LHCN-M2 (cell line): ENCODE measurements at places on chromosomes 5 and 9. TPM values are rescaled to one million over a fixed set of nuclear protein-coding genes. Genes with fewer than 3 reads are reported as not detected.

Gene PPP2R2B
- 0.75 and 1.0 TPM in 2 replicates for total RNA-seq

DNA sequence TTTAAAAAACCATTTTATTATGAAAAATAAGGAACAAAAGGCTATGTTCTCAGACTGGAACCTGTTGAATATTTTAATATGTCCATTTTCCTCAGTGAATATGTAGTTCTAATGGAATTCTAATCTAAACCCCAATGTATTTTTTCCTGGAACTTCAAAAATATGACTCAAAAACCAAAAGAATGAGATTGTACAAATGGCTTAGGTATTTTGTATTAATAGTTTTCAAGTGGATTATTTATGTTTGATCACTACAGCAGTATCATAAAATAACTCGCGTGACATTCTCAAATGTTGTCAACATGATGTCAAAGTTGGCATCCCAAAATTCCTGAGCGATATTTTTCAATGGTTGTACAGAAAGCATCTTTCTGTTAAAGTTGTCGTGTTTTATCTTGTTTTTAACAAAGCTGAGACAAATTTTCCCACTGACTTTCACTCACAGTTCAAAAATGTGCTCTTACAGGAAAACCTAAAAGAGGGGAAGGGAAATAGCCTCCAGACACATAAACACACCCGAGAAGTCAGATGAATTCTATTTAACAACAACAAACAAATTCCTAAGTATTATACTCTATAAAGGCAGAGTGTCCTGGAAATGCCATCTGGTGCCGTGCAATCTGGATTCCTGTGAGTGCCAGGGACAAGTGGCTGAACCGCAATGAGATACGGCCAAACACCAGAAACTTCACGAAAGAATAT, 68.1 kb upstream of the TAS2R1 start:
- peak; percentile 25 for DNase-seq

DNA sequence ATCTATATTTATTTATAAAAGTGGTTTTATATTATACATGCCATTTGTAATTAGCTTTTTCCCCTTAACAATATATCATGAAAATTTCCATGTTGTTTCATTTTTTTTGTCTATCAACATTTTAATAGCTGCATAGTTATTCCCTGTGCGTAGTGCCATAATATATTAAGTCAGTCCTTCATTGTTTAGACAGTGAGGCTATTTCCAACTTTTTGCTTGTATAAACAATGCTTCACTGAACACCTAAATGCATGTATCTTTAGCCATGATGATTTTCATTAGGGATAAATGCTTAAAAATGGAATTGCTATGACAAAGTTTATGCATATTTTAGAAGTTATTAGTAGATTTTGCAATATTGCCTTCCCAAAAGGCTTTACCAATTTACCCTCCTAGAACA, 80.7 kb upstream of the STC2 start:
- no peak for DNase-seq

DNA sequence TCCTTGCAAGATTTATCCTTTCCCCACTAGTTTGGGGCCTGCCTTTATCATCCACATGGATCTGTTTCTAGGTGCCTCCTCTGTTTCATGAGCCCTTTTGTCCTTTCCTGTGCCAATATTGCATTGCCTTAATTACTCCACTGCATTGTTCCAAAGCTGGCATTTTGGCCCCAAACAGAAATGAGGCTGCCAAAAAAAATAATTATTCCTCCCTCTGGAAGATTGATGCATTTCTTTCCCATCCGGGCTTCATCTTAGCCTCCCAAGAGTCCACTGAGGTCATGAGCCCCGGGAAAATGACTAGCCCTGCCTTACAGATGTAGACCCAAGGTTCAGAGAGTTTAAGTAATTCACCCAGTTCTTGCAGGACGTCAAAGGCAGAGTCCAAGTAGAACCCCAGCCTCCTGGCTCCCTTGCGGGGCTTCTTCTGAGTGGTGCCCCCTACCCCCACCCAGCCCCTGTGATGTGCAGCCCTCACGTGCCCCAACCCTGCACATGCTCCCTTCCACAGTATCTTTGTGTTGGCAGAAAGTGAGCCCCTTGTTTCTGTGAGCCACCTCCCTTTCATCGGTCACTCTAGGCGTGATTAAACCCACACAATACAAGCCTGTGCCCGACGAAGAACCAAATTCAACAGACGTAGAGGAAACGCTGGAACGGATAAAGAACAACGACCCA, 62.1 kb downstream of the TMOD1 start:
- DNase-seq: no peak

Gene AGXT2
- total RNA-seq: not detected in 2 replicates

Gene SLC9A3
- total RNA-seq: 4.2 and 4.4 TPM in 2 replicates

DNA sequence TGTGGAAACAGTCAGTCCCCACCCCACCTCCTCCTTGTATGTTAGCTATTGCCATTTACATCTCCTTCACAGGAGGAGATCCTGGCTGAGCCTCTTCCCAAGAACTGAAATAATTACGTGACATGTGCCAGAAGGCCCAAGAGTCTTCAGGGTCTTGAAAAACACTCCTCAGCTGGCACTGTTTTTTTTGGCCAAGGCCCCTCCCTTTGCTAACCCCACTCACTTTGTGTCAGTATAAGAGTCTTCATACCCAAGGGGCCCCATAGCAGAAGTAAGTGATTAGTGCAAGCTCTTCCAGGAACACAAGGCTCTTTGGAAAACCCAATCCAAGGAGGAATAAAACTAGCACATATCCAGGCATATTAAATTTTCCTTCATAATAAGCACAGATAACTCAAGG, 5.7 kb upstream of the LARP1 start:
- no peak for DNase-seq

Gene ELAVL2
- total RNA-seq: 4.4 and 7.5 TPM in 2 replicates

DNA sequence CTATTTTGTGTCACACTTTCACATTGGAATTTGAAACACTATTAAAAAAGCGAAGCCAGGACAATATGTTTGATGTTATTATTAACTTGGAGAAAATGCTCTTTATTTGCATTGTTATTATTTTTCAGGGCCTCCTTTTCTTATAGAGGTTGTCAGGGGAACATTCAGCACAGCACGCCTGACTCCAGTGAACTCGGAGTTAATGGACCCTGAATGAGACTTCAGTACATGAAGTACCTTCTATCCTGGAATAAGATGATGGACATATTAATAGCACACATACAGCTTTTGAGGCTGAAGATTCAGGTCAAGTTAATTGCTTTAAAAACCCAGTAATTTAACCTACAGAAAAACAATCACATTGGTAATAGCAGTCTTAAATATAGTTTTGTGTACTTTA, 652.9 kb downstream of the SEMA5A start:
- DNase-seq: no peak

DNA sequence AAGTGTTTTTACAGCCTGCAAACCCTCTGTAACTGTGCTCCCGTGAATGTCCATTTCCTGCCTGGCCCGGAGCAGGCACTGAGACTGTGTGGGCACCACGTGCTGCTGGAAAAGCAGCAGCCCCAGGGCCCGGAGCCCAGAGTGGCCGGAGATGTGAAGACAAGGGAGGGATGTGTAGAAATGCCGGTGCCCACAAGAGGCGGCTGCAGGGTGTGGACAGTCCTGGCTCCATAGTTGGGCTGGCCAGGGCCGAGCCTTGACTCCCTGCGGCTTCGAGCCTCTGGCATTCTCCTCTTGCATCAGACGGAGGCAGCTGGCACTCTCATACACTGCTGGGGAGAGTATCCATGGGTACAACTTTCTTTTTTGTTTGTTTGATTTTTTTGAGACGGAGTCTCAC, 13.2 kb upstream of the GFPT2 start:
- DNase-seq: peak; percentile 63

- peak; percentile 54 for DNase-seq
Observed at GRCh38 chr9:129989740-129990139, 53.2 kb downstream of the FNBP1 start.

DNA sequence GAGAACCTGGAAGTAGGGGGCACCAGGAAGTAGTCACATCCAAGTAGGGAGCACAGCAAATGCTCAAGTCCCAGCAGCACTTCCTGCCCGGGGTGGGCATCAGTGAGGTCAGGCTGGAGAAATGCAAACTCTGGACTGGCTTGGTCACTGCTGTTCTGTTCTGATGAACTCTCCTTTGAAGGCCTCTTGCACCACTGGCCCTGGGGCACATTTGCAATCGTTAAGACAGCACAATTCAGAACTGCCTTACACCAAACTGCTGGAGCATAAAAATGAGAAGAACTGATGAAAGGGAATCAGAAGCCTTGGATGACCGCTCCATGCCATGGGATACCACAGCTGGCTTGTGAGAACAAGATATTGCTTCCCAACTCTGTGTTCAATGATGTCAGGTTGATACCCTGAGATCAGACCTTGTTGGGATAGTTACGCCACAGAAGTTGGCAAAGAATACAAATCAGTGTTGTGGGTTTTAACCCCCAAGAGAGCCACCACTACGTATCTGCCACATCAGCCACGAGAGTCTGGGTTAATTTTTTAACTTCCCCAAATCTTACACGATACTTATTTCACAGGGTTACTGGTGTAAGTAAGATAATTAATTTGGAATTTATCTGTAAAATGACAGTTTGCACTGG, 42.3 kb upstream of the ZSWIM6 start:
- no peak for DNase-seq

Gene OR13C4
- total RNA-seq: not detected in 2 replicates

DNA sequence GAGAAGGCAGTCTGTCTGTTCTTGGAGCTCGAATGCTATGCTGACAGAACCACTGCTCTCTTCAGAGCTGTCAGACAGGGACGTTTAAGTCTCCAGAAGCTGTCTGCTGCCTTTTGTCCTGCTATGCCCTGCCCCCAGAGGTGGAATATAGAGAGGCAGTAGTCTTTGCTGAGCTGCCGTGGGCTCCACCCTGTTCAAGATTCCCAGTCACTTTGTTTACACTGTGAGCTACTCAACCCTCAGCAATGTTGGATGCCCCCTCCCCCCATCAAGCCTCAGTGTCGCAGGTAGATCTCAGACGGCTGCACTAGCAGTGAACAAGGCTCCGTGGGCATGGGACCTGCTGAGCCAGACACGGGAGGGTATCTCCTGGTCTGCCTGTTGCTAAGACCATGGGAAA, 344.2 kb downstream of the TMEM161B start:
- DNase-seq: no peak

DNA sequence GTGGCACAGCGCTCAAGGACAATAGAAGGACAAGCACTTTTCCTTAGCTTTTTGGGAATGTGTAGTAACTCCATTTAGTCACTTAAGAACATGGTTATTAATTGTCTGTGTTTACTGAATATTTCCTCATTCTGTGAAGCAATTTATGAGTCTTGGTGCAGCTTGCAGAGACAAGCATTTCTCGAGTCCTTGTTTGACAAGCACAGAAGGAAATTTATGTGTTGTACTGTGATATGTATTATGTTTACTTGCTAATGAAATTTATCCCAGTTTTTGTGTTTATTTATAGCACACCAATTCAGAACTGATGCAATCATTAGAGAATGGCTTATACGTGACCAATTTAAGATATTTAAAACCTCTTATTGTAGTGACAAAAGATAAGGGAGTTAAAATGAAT, 168.6 kb downstream of the PRELID2 start:
- DNase-seq: no peak

Gene SLC25A2
- total RNA-seq: 0.17 TPM in 1 of 2 replicates, not detected in the other

GRCh38 chr9:5453004-5453403, 2.7 kb downstream of the CD274 start:
- DNase-seq: no peak

Gene FGF10
- total RNA-seq: 0.46 and 1.3 TPM in 2 replicates

GRCh38 chr9:37593883-37594448, 1.6 kb upstream of the TOMM5 start:
- DNase-seq: no peak

Gene ACTBL2
- total RNA-seq: not detected in 2 replicates

- no peak for DNase-seq
Observed at GRCh38 chr5:156466871-156467270, 139.9 kb downstream of the SGCD start.

DNA sequence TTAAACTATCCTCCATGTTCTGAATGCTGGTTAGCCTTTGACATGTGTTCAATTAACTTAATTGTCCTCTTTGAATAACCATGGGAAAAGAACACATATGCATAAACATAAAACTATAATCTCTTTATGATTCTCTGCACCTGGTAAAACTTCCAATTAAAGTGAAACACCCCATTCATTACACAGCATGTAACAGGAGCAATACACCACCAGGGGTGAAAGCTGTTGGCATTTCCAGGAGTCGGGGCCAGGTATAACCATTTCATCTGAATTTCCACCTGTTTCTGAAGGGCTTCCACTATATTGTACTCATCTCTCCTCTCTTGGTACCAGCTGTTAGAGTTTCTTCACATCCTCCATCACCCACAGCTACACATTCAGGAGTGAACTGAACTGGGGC, 303.8 kb downstream of the EDIL3 start:
- DNase-seq: no peak

Gene HMGCS1
- total RNA-seq: 10.3 and 17.6 TPM in 2 replicates

DNA sequence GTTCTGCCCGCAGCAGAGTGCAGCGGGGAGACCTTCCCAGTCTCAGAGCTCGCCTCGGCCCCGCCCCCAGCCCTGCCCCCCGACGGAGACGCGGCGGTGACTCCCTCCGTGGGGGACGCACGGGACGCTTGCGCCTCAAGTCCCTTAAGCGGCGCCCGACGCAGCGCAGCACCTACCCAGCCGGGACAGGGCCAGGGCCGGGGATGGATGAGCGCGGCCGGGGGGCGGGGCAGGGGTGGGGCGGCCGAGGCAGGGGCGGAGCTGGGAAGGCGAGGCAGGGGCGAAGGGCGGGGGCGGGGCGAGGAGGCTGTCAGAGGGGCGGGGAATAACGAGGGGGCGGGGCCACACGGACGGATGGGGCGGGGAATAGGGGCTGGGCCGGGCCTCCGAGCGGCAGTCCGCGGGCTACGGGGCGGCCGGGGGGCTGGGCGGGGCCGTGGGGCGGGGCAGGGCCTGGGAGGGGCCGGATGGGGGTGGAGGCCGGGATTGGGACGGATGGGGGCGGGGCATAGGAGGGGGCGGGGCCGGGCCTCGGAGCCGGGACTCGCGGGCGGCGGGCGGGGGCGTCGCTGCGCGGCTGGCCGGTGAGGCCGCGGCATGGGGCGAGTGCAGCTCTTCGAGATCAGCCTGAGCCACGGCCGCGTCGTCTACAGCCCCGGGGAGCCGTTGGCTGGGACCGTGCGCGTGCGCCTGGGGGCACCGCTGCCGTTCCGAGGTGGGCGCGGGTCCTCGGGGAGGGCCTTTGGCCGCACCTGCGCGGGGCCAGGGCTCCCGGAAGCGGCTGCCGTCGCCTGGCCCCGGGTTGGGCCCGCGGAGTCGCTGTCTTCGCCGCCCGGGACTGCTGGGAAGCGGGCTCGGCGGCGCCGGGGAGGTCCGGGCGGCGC, at the start of gene ARRDC1:
Gene ARRDC1 (plus strand): TSS at position 566 of the 884 bp plus-strand sequence. CDS start 32 bp downstream, at position 598.
- DNase-seq: peak; percentile 87

- no peak for DNase-seq
Observed at GRCh38 chr9:114230068-114230467, 74.7 kb downstream of the COL27A1 start.

GRCh38 chr9:87455407-87455806, 42.3 kb upstream of the DAPK1 start:
- no peak for DNase-seq
